ENCODE measurements at places on chromosomes 5 and 9.

DNA sequence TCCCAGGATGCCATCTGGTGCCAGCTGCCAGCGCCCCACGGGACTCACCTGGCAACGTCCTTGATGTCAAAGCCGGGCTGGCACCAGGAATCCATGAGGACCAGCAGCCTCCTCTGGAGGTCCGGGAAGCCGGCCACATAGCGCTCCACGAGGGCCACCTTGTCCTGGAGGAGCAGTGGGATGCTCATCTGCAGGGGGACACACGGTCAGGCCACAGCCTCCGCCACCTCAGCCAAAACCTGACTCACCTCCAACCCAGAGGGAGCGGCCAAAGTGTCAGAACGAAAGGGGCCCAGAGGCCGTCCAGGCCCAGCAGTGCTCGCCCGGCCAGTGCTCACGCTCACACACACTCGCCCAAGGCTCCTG, 56.5 kb downstream of the EXD3 start:
- DNase-seq = no peak

GRCh38 chr5:146048994-146049703, 56.2 kb downstream of the PLAC8L1 start:
- DNase-seq = no peak

- DNase-seq = no peak
These were observed 1350.1 kb upstream of the C9orf72 start for GRCh38 chr9:28923351-28923750.

- no peak for DNase-seq
These were observed 337.6 kb downstream of the FGF10 start for GRCh38 chr5:44051591-44051990.

DNA sequence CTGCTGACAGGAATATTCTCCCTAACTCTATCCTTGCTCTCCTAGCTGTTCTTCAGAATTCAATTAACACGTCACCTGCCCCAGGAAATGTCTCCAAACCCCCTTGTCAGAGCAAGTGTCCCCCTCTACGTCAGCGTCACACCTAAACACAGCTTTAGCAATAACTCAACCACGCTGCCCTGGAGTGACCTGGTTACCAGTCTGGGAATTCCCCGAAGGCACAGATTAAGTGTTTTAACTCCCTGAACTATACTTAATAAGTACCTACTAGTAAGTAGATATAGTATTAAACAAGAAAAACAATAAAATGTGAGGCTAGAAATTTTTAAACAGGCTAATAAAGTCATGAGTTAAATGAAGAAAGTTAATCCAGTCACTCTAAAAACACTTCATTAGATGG, 78.4 kb downstream of the FANCC start:
- no peak for DNase-seq

GRCh38 chr5:157747766-157748700, 4.5 kb downstream of the LSM11 start:
- DNase-seq = no peak

GRCh38 chr5:387491-388265, 55.3 kb upstream of the EXOC3 start:
- no peak for DNase-seq

DNA sequence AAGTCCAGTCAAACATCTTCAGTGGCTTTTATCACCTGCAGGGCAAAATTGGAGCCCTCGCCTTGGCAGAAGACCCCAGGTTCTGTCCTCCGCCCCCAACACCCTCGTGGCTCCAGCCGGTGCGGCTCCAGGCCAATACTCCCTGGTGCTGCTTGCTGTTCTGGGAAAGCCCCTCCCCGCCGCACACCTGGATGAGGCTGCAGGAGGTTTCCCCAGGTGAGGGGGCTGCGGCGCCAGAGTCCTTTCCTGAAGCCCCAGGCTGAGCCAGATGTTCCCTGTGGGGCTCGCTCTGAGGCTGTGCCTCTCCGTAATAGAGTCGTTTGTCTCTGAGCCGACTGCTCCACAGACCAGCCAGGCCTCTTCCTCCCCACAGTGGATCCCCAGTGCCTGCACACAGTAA, 375.4 kb upstream of the IRX1 start:
- DNase-seq = no peak

All from breast epithelium (tissue), 4 donors.